ENCODE measurements at places on chromosomes 16 and 17.

- no peak for DNase-seq
Measured at GRCh38 chr17:20236578-20237227, 227.5 kb downstream of the SPECC1 start.

DNA sequence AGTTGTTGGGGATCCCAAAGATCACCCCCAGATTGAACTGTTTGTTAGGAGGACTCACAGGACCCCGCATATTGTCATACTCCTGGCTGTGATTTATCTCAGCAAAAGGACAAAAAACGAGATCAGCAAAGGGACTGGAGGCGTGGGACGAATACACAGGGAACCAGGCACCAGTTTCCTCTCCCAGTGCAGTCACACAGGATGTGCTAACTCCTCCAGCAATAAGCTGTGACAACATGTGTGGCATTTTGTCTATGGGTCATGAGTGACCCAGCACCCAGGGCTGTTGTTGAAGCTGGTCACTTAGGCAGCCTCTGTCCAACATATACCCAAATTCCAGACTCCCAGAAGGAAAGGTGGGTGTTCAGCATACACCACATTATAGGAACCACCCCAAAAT is 60.9 kb downstream of the CPPED1 start:
- DNase-seq, result no peak

- DNase-seq, result no peak
Measured at GRCh38 chr17:15038656-15039055, 226.5 kb downstream of the PMP22 start.

- DNase-seq, result no peak
Measured at GRCh38 chr16:268141-269053, 7.3 kb downstream of the RGS11 start.

DNA sequence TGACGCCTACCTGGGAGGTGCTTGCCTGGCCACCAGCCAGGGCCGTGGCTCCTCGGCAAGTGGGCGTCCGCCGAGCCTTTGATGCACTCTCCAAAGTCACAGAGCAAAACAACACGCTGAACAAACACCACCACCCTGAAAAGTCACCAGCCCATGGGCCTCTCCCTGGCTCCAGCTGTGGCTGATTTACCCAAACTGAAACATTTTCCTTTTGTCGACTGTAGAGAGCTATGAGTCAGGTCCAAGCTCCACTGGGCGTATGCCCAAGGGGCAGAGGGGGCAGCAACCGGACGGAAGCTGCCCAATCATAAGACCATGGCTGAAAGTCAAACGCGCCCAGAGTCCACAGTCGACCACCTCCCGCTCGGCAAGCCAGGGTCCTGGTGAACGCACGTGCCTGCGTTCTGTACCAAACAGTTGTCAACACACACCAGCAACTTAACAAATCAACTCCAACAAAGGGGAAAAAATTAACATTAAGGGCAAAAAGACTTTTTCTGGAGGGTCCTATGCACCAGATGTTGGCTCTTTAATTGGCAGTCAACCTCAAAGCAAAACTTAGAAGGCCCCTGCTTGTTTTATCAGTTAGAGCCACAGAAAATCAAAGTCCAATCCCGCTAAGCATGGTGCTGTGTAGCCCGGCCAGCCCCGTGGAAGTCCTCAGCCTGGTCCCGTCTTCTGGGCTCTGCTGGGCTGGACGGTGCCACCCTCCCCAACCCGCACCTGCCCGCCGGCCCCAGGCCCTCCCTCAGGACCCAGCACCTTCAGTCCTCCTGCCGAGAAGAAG is 47.3 kb downstream of the TBC1D16 start:
- peak; percentile 76 for DNase-seq

DNA sequence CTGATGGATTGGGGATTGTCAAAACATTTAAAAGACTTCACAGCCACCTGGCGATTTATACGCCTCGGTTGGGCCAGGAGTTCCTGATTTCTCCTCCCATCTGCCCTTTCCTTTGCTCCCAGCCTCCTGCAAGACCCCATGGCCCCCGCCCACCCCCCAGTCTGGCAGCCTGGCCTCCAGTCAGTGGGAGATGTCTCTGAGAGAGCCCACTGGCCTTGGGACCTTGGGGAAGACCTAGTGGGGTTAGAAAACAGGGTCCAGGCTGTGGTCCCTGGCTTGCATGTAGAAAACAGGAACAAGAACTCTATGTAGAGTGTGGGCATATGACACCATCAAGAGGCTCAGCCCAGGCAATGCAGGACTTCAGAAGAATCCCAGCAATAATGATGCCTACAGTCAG is 209.4 kb upstream of the C16orf82 start:
- no peak for DNase-seq

- no peak for DNase-seq
Measured at GRCh38 chr16:84714028-84714427, 14.2 kb downstream of the USP10 start.

GRCh38 chr16:10558746-10559641 is 21.4 kb downstream of the EMP2 start:
- DNase-seq, result peak; percentile 43

- peak; percentile 25 for DNase-seq
Measured at GRCh38 chr17:7250695-7251627, 573 bp downstream of the CTDNEP1 start.

- no peak for DNase-seq
Measured at GRCh38 chr16:5005916-5006315, 27.8 kb downstream of the NAGPA start.

DNA sequence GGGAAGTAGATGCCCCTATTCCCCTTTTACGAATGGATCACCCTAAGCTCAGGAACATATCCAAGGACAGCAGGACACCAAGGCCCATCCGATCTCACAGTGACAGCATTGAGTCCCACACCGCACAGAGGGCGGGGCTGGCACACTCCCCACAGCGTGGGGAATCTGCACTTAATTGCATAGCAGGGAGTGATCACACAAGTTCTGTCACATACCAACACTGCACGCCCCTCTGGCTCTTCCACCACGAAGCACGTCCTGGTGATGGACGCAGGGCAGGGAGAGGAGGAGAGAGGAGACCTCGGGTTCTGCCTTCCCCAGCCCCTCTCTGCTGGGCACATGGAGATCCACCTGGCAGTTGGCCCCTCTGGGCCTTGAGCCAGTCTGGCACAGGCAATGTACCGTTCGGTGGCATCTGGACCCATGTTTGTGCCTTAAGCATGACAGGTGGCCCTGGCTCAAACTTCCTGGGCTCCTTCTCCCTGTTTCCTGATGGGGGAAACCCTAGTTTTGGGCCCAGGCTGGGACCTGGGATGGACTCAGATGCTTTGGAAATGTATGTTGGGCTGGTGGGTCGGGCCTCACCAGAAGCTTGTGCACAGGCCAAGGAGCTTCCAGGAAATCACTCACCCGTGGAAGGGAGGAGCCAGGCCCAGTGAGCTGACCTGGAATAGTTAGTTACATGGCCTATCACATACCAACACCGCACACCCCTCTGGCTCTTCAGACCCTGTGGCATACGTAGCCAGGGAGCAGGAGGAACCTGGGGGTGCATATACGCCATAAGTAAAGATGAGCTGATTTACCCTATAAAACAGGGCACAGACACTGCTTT is 35.1 kb upstream of the CREBBP start:
- no peak for DNase-seq

DNA sequence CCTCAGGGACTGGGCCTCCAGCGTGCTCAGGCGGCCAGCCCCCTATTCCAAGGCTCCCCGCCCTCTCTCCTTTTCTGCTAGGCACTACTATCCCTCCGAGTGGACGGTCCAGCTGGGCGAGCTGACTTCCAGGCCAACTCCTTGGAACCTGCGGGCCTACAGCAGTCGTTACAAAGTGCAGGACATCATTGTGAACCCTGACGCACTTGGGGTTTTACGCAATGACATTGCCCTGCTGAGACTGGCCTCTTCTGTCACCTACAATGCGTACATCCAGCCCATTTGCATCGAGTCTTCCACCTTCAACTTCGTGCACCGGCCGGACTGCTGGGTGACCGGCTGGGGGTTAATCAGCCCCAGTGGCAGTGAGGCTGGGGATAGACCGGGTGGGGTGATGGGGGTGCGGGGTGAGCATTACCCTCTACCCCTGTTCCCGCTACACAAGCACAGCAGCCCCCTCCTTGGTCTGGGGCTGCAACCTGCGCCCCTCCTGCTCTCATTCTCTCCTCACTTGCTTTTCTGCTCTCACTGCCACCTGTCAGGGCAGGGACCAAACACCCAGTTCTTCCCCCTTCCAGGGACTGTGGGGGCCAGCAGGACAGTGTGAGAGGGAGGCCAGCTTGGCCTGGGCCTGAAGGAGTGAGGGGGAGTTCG is 1.1 kb downstream of the PRSS41 start:
- DNase-seq, result no peak

DNA sequence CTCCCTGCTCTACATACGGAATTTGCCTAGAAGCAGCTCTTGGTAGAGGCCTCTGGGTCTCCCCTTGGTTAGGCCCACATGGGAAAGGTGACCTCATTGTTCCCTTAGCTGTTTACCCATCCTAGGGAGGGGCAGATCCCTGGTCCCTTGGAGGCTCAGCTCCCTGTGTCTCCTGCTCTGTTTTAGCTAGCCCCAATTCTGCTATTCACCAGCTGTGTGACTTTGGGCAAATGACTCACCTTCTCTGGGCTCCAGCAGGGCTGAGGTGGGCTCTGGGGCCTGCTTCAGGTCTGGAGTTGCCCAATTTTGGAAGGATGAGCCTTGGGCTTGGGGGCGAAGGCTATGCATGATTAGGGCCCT is 3.9 kb downstream of the ABCC3 start:
- DNase-seq, result peak; percentile 46

DNA sequence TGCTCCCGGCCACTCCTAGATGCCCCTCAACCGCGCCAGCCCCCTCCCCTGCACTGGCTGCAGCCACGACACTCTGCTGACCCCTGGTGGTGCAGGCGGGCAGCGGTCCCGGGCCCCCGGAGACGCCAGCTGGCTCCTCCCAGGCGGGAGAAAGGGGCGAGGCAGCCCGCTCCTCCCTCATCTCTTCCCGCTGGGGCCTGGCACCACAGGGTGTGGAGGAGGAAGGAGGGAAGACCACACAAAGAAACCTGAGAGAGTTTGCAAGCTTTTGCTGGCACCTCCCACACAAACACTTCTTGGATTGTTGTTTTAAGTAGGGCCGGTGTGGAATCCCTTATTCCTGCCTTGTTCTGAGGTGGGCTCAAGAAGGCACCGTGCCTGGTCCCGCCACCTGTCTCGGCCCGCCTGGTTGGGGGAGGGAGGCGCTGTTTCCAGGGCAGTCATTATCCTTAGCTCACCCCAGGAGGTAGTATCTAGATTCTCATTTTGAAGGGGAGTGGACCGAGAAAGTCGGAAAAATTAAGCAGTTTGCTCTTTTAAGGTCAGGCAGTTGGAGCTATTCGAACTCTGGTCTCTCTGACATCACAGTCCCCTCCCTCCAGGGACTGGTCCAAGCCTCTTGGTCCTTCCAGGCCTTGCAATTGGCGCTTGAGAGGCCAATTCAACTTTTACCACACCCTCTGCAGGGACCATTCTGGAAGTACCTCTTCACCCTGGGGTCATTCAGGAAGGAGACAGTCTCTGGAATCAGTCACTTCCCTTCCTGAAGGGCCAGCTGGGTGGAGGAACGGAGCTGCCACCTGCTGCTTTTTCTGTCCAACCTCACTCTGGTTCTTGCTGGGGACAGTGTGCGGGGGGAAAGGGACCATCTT is 959 bp upstream of the ANKRD13B start:
- peak; percentile 73 for DNase-seq

GRCh38 chr17:50949989-50950877 is 84.1 kb upstream of the TOB1 start:
- DNase-seq, result peak; percentile 76

DNA sequence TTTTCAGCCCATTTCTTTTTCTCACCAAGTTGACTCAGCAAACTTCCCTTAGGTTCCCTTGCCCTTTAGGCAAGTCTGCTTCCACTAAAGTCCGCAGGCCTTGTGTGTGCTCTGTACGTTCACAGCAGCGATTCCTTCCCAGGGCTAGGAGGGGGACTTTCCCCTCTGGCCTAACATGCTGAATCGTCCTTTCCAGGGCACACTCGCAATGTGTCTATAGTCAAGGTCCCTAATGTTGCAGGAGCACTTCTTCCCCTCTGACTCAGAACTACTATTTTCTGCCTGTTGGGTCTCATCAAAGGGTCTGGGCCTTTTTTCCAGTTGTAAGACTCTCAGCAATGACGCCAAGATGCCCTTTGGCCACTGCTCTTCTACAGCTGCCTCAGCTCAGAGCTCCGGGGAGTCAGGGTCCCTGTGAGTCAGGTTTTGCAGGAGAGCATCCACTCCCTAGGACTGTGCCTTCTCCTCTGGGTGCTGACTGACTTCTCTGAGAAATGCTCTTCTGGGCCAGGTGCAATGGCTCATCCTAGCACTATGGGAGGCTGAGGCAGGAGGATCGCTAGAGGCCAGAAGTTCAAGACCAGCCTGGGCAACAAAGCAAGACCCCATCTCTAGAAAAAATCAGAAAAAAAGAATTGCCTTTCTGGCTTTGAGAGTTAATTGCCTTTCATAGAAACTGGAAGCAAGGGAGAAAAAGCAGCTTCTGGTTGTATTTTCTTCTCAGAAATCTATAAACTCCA is 64.4 kb upstream of the TBX2 start:
- peak; percentile 66 for DNase-seq

- DNase-seq, result no peak
Measured at GRCh38 chr17:12110906-12111305, 90.2 kb downstream of the MAP2K4 start.

- DNase-seq, result no peak
Measured at GRCh38 chr16:80517846-80518245, 22.9 kb upstream of the DYNLRB2 start.

GRCh38 chr17:27457360-27457715 is 1.1 kb downstream of the KSR1 start:
- DNase-seq, result no peak

DNA sequence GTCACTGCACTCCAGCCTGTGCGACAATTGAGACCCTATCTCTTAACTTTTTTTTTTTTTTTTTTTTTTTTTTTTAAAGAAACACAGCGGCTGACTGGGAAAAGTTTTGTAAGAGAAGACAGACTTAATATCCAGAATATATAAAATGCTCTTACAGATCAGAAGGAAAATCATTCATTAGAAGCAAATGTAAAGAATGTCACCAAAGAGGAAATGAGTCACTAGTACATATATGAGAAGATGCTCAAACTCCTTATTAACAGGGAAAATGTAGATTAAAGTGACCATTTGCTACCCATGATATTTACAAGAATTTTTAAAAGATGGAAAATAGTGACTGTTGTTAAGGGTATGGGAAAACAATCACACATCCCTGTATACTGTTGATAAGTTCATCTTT is 48.9 kb downstream of the RABEP1 start:
- DNase-seq, result no peak

- no peak for DNase-seq
Measured at GRCh38 chr17:60598001-60598736, 1.8 kb upstream of the PPM1D start.

DNA sequence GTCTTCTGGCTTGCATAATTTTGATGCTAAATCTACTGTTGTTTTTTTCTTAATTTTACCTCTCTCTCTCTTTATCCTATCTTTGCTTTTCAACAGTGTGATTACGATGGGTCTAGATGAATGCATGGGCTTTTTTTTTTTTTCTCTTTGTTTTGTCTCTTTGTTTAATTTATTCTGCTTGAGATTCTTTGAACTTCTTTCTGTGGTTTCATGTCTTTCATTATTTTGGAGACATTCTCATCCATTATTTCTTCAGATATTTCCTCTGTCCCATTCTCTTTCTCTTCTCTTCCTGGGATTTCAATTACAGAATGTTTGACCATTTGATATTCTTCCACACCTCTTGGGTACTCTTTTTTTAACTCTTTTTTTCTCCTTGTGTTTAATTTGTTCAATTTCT is 52.3 kb downstream of the CCDC182 start:
- no peak for DNase-seq

All from fibroblast of pulmonary artery (primary cell).